ENCODE measurements at places on chromosomes 2 and 18.

DNA sequence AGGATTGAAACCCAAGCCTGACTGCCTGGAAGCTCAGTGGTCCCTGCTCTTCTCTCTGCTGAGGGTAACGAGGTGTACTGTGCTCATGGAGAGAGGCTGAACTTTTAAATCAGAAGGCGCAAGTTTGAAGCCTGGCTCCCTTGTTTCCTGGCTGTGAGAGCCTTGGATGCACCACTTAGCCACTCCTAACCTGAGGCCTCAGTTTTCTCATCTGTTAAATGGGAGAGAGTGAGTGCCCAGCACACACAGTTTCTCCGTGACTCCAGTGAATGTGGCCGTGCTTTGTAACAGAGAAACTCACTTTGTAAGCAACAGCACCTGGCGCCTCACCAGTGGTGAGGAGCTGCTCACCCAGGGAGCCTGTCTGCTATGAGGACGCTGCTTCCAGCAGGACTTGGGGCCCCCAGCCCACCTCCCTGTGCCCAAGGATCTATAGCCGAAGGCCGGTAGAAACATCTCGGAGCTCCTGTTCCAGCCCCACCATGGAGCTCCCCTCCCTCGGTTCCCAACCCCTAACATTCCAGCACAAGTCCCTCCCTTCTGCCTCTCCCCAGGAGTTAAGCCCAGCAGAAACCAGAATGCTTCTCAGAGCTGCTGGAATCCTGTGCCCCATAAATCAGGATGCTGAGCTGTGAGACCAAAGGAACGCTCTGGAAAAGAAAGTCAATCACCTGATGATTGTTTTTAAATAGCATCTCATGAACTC is 20.3 kb upstream of the KCNK3 start:
- H3K27ac ChIP-seq: no peak overlapping the region
- DNase-seq: no peak
- H3K36me3 ChIP-seq: no peaks in the 10 kb centered on the region

DNA sequence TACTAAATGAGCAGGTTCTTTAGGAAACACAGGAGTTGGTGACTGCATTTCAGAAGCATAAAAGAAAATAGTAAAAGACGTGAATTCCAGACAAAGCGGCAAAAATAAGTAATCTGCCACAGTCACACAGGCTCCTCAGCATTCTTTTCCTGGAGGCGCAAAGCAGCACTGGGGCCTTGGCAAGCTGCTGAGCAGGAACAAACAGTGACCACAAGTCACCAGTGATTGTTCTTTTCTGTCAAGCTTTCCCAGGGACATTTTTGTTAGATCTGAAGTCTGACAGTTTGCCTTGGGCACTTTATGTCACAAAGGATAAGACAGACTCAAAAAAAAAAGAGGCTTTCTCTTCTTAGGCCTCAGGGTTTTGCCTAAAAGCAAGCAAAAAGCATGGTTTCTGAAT is 216.2 kb downstream of the CDH20 start:
- H3K4me1 ChIP-seq: no peaks in the 10 kb centered on the region
- no peak overlapping the region for H3K4me3 ChIP-seq
- H3K27ac ChIP-seq: no peak overlapping the region
- H3K27me3 ChIP-seq: peaks cover 7% of the 10 kb centered on the region
- no peak for DNase-seq

DNA sequence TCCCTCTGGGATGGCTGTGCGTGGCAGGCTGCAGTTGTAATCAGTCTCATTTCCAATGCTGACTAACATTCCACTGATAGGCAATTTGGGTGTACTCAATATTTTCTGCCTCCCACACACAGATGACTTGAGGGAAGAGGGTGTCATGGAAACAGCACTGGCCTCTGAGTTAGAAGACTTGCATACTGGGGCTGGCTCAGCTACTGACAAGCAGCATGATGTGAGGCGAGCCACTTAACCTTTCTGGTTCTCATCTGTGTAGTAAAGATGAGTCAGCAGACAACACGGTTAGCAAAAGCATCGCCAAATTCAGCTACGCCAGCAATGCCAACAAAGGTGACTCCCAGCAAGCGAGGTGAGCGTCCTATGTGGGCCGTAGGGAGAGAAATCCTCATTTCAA is 73.5 kb downstream of the COLEC12 start:
- H3K27ac ChIP-seq: no peak overlapping the region
- H3K27me3 ChIP-seq: no peaks in the 10 kb centered on the region
- no peak overlapping the region for H3K4me3 ChIP-seq
- H3K4me1 ChIP-seq: no peaks in the 10 kb centered on the region

DNA sequence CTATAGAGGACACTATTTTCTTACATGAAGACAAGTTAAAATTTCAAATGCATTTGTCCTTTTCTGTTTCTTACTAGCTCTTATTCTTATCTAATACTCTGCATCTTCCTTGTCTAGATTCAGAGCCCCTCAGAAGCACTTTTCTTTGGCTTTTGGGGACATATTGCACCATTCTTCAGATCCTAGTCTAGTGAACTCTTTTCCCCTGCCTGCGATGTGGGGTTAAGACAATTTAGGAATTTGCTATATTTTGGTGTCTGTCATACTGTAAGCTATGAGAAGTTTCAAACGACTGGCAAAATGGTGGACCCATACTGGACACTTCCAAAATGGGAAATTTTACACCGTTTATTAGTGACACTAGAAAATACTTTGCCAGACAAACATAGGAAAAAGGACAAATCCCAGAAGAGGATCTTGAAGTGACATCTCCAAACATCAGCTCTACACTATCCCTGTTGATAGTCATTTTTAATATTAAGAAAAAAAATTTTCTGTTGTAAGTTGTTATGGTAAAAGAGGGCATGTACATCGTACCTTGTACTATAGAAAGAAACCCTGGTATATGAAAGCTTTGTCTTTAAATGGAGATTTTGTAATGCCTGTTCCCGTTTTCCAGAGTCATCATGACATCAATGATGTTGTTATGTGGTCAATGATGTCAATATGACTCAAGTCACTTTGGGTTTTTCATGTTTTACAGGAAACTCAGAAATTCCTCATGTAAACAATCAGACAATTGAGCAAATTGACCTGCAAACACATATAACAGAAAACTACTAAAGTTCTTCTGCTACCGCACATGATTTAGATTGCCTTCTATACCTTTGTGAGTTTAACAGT is 4.4 kb upstream of the KYNU start:
- peak overlapping the region; percentile 65 for H3K4me3 ChIP-seq
- H3K27ac ChIP-seq: peak overlapping the region; percentile 92
- peaks cover 10% of the 10 kb centered on the region for H3K36me3 ChIP-seq
- H3K4me1 ChIP-seq: peaks cover 33% of the 10 kb centered on the region
- DNase-seq: no peak

DNA sequence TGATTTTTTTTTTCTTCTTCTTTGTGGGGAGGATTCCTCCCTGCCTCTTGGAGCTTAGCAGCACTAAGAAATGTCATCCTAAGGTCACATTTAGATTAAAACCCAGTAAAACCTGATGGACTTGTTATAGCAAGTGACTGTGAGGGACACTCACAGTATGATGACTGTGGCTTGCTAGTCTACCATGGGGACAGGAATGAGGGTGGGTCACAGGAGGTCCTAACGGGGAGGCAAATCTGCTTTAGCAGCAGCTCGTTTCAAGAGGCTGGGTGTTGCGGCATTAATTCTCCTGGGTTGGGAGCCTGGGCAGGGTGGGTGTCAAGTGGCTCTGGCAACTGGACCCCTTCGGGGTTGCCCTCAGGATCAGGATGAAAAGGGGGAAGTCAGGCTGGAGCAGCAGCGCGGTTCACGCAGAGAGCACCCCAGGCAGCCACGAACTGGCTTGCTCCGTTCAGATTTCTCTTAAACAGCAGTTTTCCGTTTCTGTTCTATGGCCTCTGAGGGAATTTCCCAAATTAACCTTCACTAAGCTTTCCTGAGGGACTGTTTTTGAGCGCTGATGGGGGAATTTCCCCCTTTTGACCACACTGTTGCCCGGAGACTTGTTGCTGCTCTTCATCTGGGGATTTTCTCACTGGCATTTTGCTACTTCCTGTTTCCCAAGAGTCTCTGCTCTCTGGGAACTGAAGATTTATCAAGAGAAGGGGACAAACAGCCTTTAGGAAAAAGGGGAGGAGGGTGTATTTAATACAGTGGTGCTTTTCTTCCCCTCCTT is 59.8 kb upstream of the PELI1 start:
- peak; percentile 72 for DNase-seq
- H3K27me3 ChIP-seq: no peaks in the 10 kb centered on the region
- H3K4me1 ChIP-seq: peaks cover 65% of the 10 kb centered on the region

GRCh38 chr2:98295275-98295674 is 51.0 kb upstream of the CNGA3 start:
- H3K4me1 ChIP-seq: no peaks in the 10 kb centered on the region
- no peak overlapping the region for H3K4me3 ChIP-seq
- H3K27me3 ChIP-seq: peaks cover 42% of the 10 kb centered on the region
- DNase-seq: no peak
- H3K27ac ChIP-seq: no peak overlapping the region
- H3K36me3 ChIP-seq: no peaks in the 10 kb centered on the region

GRCh38 chr2:3065928-3066327 is 311.7 kb downstream of the EIPR1 start:
- peaks cover 4% of the 10 kb centered on the region for H3K27me3 ChIP-seq
- DNase-seq: no peak
- H3K4me1 ChIP-seq: no peaks in the 10 kb centered on the region
- no peak overlapping the region for H3K27ac ChIP-seq

GRCh38 chr2:71882949-71883472 is 264.7 kb downstream of the CYP26B1 start:
- H3K36me3 ChIP-seq: no peaks in the 10 kb centered on the region
- no peak for DNase-seq
- H3K27me3 ChIP-seq: no peaks in the 10 kb centered on the region
- no peak overlapping the region for H3K27ac ChIP-seq
- no peaks in the 10 kb centered on the region for H3K4me1 ChIP-seq

DNA sequence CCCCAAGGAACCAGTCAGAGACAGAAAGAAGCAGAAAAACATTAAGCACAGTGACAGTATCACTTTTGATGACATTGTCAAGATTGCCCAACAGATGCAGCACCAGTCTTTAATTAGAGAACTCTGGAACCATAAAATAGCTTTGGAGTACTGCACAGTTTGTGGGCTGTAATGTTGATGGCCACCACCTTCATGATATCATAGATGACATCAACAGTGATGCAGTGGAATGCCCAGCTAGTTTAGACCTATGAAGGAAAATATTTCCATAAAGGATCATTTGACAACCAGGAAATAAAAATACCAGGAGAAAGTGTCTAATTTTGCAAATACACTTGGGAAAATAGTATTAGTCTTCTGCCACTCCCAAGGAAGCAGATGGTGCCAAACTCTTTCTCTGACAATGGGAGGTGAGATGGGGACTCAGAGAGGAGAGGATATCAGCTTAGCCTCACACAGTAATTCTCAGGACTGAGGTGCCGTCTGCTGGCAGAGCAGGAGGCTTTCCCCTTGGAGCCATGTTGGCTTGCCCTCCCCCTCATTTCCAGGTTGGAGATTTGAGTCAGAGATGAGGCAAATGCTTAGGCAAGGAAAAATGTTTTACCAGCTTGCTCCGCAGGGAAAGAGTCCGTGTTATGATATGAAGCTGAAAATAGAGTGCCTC is 107.5 kb upstream of the CELF4 start:
- H3K4me1 ChIP-seq: no peaks in the 10 kb centered on the region
- no peaks in the 10 kb centered on the region for H3K27me3 ChIP-seq
- H3K36me3 ChIP-seq: no peaks in the 10 kb centered on the region
- no peak for DNase-seq
- no peak overlapping the region for H3K4me3 ChIP-seq

- H3K27ac ChIP-seq: peak overlapping the region; percentile 32
- no peak for DNase-seq
- H3K4me1 ChIP-seq: no peaks in the 10 kb centered on the region
- H3K4me3 ChIP-seq: no peak overlapping the region
- peaks cover 18% of the 10 kb centered on the region for H3K27me3 ChIP-seq
Observed at GRCh38 chr2:219199470-219200211, 6.9 kb upstream of the ZFAND2B start.

- no peaks in the 10 kb centered on the region for H3K36me3 ChIP-seq
- DNase-seq: no peak
- H3K27ac ChIP-seq: no peak overlapping the region
- no peak overlapping the region for H3K4me3 ChIP-seq
- H3K27me3 ChIP-seq: peaks cover 54% of the 10 kb centered on the region
Observed at GRCh38 chr18:37249895-37250618, 315.5 kb downstream of the CELF4 start.

GRCh38 chr2:84801811-84802210 is 79.1 kb downstream of the TRABD2A start:
- no peak overlapping the region for H3K4me3 ChIP-seq
- H3K27me3 ChIP-seq: no peaks in the 10 kb centered on the region
- H3K4me1 ChIP-seq: no peaks in the 10 kb centered on the region
- no peak overlapping the region for H3K27ac ChIP-seq
- DNase-seq: no peak

GRCh38 chr2:120572226-120572625 is 163.4 kb upstream of the GLI2 start:
- peaks cover under 1% of the 10 kb centered on the region for H3K4me1 ChIP-seq
- H3K27me3 ChIP-seq: peaks cover 21% of the 10 kb centered on the region
- H3K4me3 ChIP-seq: no peak overlapping the region
- H3K27ac ChIP-seq: no peak overlapping the region

- DNase-seq: no peak
- no peaks in the 10 kb centered on the region for H3K36me3 ChIP-seq
- H3K4me3 ChIP-seq: no peak overlapping the region
- no peak overlapping the region for H3K27ac ChIP-seq
- peaks cover 11% of the 10 kb centered on the region for H3K4me1 ChIP-seq
- H3K27me3 ChIP-seq: no peaks in the 10 kb centered on the region
Observed at GRCh38 chr2:207887500-207887899, 117.8 kb upstream of the FZD5 start.

GRCh38 chr2:10688921-10689807 is 611 bp downstream of the NOL10 start:
- no peak for DNase-seq
- H3K27me3 ChIP-seq: no peaks in the 10 kb centered on the region
- peaks cover 8% of the 10 kb centered on the region for H3K4me1 ChIP-seq
- no peak overlapping the region for H3K27ac ChIP-seq

- DNase-seq: no peak
- peaks cover 40% of the 10 kb centered on the region for H3K4me1 ChIP-seq
- H3K4me3 ChIP-seq: no peak overlapping the region
- H3K27ac ChIP-seq: peak overlapping the region; percentile 98
Observed at GRCh38 chr2:100393362-100393761, 24.1 kb downstream of the CHST10 start.

GRCh38 chr18:46411867-46412690 is 244.9 kb downstream of the LOXHD1 start:
- peaks cover 13% of the 10 kb centered on the region for H3K27me3 ChIP-seq
- no peak overlapping the region for H3K4me3 ChIP-seq
- no peaks in the 10 kb centered on the region for H3K36me3 ChIP-seq

GRCh38 chr2:32851777-32852439 is 94.8 kb upstream of the LTBP1 start:
- no peaks in the 10 kb centered on the region for H3K36me3 ChIP-seq
- DNase-seq: no peak
- H3K4me1 ChIP-seq: no peaks in the 10 kb centered on the region
- no peak overlapping the region for H3K27ac ChIP-seq

DNA sequence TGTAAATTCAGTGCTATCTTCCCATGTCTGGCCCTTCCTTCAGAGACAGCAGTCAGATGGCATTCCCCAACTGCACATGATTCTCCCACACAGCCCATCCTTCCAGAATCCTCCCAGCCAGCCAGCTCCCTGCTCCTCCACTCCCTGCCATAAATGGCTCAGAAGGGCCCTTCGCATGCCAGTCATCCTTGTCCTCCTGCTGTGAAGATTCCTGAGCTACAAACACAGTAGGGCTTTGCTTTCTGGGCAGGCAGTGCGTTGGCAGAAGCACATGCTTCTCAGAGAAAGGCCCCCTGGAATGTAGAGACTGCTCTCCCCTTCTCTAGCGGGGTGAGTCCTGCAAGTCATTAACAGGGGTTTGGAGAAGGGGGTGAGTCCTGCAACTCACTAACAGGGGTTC is 71.9 kb downstream of the TEX51 start:
- no peak overlapping the region for H3K4me3 ChIP-seq
- H3K27ac ChIP-seq: no peak overlapping the region
- no peaks in the 10 kb centered on the region for H3K36me3 ChIP-seq
- DNase-seq: no peak
- H3K4me1 ChIP-seq: peaks cover 1% of the 10 kb centered on the region
- peaks cover 56% of the 10 kb centered on the region for H3K27me3 ChIP-seq
